ENCODE measurements at places on chromosomes 12 and 14.

DNA sequence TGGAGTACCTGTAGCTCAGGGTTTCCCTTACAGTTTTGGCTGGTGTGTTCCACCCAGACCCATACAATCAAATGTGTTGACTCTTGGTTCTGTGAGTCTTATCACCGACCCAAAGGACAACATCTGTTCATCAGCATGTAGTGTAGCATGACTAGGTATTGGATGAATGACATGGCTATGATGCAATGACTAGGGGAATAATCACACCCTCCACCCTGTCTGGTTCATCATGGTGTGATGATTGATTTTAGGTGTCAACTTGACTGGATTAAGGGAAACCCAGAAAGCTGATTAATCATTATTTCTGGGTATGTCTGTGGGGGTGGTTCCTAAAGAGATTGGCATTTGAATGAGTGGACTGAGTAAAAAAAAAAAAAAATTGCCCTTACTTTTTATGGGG, 311.3 kb downstream of the DPF3 start:
- no peak for DNase-seq

DNA sequence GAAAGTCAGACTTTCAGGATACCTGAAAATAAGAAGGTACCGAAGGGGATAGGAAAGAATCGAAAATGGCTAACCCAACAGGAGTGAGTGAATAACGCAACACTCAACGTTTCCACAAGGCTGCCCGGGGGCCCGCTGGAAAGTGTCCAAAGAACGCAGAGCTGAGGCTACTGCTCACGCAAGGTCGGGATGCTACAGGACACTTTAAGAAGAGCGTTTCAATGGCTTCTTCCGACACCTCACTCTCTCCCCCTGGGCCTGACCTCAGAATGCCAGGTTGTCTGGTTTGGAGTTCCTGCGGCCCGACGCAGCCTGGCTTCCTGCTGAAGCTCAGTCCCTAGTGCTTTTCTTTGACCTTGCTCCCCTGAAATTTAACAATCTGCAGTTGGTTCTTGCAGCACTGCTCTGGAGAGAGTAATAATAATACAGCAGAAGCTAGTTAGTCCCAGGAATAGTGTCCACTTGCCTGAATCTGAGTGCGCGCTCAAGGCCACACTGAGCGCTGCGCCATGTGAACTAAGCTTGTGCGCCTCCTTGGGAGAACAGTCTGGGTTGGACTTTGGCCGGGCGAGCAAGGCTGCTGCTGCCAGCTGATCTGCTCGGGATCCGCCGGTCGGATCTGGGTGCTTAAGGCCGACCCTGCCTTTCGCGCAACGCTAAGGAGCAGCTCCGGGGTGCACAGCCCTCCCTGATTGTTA, 2.0 kb upstream of the ALX1 start:
- no peak for DNase-seq

DNA sequence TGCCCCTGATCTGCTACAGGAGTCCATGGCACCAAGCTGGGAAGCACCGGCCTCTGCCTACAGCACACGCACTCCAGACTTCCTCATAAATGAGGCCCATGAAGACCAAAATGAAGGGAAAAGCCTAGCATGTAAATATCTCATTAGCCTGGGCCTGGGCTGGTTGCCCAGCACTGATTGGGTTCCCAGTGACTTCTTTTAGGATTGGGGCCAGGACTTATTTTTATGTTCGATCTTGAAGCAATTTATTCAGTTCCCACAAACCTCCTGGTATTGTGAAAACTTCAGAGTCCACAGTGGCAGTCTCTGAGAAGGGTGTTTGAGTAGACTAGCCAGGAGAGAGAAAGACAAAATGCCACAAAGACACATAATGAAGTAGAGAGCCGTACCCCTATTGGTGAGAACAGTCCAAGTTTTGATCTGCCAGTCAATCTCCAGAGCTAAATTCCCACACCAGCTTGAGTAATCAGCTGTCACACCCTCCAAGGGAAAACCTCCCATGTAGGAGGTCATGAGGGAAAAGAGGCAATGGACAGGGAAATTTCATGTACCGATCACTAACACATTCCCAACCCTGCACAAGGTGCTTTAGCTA, 78.2 kb downstream of the PHLDA1 start:
- DNase-seq = no peak

- DNase-seq = no peak
Observed at GRCh38 chr14:25933731-25934130, 664.1 kb downstream of the NOVA1 start.

GRCh38 chr14:102333795-102334705, 14.5 kb downstream of the ZNF839 start:
- DNase-seq = no peak

DNA sequence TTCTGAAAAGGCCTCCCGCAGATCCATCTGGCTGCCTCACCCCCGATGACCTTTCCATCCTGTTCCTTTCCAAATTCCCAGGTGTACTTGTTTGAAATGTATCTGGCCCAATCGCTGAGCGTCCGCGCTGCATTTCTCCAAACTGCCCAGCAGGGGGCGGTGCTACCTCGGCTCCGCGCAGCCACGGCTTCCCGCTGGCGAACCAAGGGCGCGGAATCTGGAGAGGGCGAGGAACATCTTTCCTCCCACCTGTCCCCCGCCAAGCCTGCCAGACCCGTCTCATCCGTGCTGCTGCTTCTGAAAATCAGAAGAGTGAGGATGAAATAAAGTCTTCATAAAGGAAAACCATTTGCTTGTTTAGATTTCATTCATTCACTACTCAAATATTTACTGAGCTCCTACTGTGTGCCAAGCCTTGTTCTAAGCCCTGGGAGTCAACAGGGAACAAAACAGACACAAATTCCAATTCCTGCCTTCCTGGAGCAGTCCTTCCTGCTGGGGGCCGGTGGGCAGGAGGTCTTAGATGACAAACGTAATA, 16.8 kb upstream of the MYL2 start:
- no peak for DNase-seq

GRCh38 chr12:99413751-99414150, 233.8 kb upstream of the GARIN6 start:
- no peak for DNase-seq

DNA sequence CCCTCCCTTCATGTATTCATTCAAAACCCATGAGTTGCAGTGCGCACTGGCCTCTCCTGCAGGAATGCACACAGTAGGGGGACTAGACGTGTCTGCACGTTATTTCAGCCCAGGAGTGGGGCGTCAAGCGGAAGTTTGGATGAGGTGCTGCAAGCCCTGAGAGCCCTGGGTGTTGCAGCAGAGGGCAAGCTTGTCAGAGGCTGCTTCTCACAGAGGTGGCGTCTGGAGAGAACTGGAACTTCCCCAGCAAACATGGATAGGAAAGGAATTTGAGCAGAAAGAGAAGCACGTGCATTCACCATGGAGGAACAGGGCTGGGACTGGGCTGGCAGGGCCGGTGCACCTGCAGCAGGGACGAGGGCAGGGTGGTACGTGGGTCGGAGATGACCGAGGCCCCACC, 64.9 kb downstream of the TECPR2 start:
- no peak for DNase-seq

- no peak for DNase-seq
Observed at GRCh38 chr14:73289308-73289707, 52.0 kb downstream of the PAPLN start.

DNA sequence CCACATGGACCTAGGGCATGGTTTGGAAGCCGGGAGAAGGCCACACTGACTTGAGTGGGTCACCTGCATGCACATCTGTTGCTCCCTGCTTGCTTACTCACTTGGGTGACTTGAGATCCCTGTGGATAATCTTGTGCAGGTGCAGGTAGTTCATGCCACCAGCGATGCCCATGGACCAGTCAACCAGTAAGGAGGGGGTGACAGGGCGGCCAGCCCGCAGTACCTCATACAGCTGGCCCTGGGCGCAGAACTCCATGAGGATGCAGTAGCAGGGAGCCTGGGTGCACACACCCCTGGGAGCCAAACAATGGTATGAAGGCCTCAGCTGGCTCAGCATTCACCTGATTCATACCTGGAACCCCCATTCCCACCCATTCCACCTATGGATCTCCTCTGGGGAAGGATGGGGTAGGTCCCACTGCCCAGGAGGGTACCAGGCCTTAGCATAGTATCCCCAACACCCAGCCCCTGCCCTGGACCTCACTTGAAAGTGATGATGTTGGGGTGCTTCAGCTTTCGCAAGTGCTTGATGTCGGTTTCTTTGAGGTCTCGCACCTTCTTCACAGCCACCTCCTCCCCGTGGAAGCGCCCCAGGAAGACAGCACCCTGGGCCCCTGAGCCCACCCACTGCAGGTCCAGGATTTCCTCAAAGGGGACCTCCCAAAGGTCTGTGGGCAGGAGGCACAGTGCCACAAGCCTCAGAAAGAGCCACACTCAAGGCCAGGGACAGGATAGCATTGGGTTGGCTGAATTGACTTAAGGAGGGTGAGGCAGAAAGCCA, 13.1 kb downstream of the MAP3K12 start:
- peak; percentile 24 for DNase-seq

Measured in uterus (tissue), 4 donors.